T47D (cell line): ENCODE measurements at places on chromosomes 1 and 21.

GRCh38 chr1:12556368-12556930 lies 61.6 kb downstream of the DHRS3 start:
- no peak for DNase-seq

DNA sequence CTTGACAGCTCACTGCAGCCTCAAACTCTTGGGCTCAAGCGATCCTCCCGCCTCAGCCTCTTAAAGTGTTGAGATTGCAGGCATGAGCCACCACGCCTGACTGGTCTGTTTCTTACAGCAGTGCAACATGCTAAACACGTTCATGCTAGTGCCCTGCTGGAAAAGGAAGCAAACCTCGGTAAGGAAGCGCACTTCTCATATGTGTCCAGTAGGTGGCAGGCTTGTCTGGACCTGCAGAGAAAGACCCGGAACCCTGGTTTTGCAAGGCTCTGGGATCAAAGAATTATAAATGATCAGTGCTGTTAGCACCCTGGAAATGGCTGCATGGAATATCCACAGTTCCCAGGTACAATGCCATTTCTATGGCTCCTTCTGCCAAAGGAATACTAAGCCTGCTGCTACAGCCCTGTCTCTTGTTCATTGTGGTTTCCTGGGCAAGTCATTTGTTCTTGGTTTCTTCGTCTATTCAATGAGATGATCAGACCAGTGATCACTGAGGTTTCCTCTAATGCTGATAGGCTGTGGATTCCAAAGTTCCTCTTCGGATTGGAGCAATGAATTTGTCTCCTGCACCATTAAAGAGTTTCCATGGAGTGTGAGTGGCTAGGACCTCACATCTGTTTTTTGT lies 15.9 kb downstream of the RNU5D-1 start:
- DNase-seq = peak; percentile 62

- no peak for DNase-seq
These were observed 37.4 kb downstream of the UBE4B start for GRCh38 chr1:10070206-10070605.

DNA sequence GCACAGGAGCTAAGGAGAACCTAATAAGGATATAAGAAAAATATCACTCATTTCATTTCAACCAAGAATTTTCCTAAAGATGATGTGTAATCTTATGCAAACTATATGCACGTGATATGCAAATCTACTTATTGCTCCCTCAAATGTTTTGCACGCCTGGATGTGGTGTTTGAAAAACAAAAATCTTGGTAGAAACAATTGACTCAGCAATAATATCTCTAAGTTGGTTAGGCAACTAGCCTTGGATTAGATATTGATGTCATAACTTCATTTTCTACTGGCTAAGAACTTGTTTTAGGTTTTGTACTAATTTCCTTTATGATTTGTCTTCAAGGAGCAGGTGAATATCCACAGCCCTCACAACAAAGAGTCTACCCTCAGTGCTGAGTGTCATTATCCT lies 164.6 kb downstream of the TM2D1 start:
- no peak for DNase-seq

DNA sequence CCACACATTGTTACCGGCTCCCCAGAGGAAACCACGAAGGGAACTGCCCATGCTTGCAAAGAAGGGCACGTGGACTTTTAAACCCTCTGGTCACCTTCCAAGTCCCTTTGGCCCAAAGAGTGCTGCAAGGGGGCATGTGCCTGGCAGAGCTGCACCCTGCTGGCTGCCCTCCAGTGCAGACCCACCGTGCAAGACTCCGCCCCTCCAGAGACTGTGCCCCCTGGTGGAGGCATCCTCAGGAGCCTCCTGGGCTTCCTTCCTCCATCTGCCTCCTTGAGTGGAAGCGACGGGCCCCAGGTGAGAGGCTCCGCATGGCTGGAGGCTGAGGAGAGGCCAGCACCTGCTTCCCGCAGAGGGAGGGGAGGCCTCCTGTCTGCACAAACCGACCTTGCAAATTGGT lies 100.6 kb downstream of the CRYAA start:
- DNase-seq = no peak

DNA sequence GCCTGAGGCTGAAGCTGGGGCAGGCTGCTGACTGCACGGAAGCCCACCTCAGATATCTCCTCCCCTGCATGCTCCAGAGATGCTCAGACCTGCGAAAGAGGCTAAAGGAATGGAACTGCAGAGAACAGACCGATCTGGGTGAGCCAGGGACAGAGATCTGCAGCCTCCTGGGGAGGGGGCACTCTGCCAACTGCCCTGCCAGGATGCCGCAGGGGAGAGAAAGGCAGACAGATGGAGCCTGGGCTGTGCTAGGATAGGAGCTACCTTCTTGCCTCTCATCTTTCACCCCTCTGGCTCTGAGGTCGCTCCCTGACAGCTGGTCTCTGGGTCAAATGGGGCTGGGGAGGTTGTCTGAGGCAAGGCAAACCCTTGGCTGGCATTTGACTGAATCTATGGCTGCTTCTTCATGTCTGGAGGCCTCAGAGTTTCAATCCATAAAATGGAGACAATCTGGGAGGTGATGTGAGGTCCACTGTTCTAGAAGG lies 238.2 kb downstream of the GRIK3 start:
- DNase-seq = no peak

DNA sequence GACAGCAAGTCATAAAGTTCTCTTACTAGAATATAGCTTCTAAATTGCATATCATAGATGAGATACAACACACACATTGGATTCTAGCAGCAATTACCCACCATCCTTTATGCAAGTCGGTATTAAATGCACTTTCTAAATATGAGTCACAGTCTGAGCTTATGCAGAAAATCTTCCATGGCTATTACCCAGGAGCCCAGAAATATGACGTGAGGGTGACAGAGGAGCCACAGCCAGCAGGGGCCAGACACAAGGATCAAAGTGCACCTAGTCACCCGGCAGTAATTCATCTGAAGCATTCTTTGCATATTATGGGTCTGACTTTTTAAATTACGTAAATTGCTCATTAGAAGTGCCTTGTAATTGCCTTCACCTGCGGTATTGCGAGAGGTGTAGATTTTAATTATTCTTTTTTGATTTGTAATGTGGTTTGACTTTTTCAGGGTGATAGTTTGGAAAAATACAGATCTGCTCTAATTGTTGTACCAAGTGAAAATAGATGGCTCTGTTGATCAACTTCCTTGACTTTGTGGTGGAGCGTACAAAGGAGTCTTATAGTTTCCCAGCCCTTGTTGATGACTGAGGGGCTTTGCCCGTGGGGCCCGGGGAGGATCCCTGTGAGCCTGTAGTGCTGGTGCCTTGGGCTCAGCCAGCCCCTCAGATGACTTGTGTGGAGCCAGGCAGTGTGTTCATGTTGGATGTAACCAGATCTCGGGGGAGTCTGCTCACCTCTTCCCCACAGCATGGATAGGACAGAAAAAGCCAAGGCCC lies 470.0 kb upstream of the VAMP3 start:
- no peak for DNase-seq

GRCh38 chr1:168653567-168653966 lies 75.4 kb downstream of the DPT start:
- no peak for DNase-seq

DNA sequence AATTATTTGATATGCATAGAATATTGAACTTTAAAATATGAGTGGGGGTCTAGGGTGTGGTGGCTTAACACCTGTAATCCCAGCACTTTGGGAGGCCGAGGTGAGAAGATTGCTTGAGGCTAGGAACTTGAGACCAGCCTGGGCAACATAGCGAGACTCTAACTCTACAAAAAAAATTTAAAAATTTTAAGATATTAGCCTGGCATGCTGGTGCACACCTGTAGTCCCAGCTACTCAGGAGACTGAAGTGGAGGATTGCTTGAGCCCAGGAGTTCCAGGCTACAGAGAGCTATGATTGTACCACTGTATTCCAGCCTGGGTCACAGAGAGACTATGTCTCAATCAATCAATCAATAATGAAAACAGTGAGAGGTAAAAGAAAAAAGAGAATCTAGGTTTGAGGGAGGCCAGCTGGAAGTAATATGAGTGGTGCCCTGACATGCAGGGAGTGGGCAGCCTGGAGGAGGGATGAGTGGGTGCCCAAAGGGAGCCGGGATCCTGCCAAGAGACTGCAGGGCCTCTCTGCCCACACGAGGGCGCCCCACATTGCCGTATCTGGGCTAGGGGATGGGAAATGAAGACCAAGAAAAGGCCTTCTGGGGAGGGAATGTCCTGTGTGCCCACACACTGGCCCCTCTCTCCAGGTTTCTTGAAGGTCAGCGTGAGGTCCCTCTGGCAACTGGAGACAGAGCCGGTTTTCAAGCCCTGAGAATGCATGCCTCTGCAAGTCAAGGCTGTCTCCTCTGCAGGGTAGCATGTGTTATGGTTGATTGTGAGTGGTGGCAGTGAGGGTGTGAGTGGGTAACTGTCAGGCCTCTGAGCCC lies 93.9 kb upstream of the PPM1J start:
- DNase-seq = peak; percentile 63

DNA sequence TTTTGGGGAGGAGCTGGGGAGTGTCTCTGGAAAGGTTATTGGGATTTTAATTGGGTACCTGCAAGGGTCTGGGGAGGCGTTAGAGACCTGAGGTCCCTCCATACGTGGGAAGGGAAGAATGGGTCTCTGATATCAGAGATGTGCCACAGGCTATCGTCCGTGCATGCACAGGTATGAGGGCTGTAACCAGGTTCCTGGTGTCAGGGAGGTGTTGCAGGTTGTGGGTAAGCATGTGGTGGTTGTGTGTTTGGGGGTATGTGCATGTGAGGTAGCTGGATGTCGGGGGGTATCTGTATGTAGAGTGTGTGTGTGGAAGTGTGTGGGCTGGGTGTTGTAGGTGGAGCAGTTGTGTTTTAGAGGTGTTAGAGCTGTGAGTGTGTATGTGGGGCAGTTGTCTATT lies 8.3 kb downstream of the AHDC1 start:
- no peak for DNase-seq

GRCh38 chr1:17687145-17687544 lies 68.0 kb upstream of the ACTL8 start:
- DNase-seq = no peak

- DNase-seq = no peak
These were observed 12.8 kb downstream of the PEAR1 start for GRCh38 chr1:156906206-156906906.

DNA sequence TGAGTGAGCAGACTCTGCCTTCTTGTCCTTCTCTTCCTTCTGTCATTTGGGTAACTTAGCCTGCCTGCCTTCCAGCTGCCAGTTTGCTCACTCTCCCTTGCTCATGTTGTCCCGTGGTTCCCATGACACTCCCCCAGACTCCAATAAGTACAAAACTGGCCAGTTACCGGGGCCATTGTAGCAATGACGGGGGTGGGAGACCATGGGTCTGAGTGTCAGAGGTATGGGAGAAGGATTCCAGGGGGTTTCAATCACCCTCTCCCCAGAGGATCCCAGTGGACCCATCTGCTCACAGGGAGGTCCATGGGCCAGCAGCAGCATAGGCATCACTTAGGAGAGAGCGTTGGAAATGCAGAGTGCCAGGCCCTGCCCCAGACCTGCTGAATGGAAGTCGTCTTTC lies 51.3 kb downstream of the CAPN9 start:
- DNase-seq = no peak

- DNase-seq = no peak
These were observed 13.1 kb downstream of the ATP1A2 start for GRCh38 chr1:160128636-160129035.

DNA sequence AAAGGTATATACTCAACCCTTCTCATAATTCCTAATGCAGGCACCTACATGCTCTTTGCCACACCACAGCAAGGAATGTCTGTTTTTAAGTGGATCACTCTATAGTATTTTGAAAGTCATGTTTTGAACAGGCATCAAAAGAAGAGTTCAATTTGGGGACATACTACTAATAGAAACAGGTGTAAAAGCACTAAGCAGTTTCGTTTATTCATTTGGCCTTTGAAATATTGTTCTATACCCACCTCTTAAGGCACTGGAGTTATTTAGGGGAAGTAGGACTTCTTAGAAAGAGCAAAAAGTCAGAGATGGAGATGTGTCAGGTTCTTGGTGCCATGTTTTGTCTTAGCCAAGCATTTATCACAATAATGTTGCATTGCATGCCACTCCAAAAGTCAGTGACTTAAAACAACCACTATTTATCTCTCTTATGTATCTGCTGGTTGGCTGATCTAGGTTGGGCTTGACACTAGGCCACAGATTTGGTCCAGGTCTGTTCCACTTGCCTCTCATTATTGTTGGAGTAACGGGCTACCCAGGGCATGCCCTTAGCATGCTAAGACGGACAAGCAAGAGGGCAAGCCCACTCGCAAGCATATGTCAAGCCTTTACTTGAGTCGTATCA lies 107.5 kb downstream of the RGL1 start:
- DNase-seq = no peak

GRCh38 chr1:2195785-2196184 lies 1.2 kb upstream of the FAAP20 start:
- no peak for DNase-seq

- peak; percentile 78 for DNase-seq
These were observed 8.5 kb downstream of the FBXO2 start for GRCh38 chr1:11645670-11646265.

DNA sequence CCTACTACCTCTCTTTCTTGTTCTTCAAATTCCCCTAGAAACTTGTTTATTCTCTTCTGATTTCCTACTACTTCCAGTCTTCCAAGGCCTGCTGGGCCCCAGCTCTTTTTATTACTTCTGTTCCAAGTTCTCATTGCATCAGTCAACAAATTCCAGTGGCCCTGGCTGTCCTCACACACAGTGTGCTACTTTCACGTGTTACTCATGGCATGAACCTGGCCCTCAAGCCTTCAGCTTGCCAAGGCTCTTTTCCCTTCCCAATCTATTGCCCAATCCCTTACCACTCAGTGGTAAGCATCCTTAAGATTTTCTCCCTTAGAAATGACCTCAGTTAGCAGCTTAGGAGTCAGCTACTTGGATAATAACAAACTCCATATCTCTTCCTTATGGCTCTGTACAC lies 613.5 kb downstream of the LMO4 start:
- no peak for DNase-seq

GRCh38 chr1:239982762-239983161 lies 108.9 kb upstream of the FMN2 start:
- DNase-seq = no peak

GRCh38 chr1:2068951-2069350 lies 18.7 kb downstream of the PRKCZ start:
- DNase-seq = no peak

- no peak for DNase-seq
These were observed 5.9 kb downstream of the RIMS3 start for GRCh38 chr1:40659649-40659947.

DNA sequence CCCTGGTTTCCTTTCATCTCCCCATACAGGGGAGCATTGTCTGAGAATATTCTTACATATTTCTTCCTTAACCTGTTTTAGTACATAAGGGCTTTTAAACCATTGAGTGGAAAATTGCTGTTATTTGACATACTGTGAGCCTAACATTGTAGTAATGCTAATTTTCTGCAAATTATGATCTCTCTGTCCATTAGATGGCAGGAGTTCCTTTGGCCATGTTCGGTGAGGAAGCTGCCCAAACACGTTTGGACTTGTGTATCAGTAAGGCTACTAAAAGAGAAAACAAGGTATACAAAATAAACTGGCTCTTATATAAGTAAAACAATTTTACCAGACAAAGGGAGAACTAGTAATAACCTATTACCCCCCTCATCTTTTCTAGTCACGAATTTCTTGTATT lies 29.2 kb downstream of the CDC7 start:
- DNase-seq = no peak

- DNase-seq = no peak
These were observed 29.0 kb downstream of the JUN start for GRCh38 chr1:58754683-58755467.

GRCh38 chr1:18234790-18235242 lies 127.2 kb downstream of the IGSF21 start:
- DNase-seq = peak; percentile 51
